ENCODE measurements at places on chromosomes 1 and 21.

GRCh38 chr21:44779417-44780136 is 22.0 kb downstream of the UBE2G2 start:
- DNase-seq = no peak

- DNase-seq = no peak
Observed at GRCh38 chr1:22444856-22445255, 6.8 kb upstream of the ZBTB40 start.

DNA sequence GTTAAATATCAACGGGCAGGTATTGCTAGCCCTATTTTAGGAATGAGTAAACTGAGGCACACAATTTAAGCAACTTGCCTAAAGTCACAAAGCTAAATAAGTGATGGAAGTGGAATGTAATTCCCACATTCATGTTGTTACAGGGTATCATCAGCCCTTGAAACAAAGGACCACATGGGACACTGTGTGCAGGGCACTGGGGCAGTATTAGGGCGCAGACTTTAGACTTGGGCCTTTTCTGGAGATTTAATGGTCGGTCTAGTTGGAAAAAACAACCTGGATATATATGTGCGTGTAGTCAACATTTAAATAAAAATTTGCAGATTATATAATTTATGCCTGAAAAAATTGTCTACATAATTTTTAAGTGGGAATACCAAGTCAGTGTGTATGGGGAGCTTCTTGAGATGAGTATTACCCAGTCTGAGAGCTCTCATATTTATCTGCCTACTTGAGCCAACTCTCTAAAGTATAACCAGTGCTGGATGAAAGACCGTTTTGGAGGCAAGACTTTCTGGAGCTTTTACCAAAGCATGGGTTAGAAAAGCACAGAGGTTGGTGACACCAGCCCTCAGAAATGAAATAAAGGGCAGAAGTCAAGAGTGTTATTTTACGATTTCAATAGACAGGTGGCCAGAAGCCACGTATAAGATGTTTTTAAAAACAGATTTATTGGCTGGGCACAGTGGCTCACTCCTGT is 1.6 kb downstream of the KDM1A start:
- no peak for DNase-seq

GRCh38 chr1:23908453-23909341 is 4.5 kb downstream of the CNR2 start:
- DNase-seq = no peak

DNA sequence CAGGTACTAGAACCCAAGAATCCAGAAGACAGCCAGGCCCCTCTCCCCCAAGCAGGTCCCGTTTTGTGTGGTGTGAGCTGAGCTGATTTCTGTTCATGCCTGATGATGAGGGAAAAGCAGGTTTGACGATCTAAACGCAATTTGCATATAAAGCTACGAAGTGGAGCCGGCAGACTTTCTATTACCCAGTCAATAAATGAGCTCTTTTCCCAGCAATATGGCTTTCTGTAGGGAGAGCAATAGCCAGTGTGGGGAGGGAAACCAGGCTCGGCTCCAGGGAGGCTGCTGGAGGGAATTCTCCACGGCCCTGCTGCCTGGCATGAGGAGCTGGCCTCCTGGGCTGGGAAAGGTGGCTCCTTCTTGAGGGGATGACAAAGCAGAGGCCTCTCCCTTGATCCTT is 140.7 kb upstream of the AJAP1 start:
- no peak for DNase-seq

DNA sequence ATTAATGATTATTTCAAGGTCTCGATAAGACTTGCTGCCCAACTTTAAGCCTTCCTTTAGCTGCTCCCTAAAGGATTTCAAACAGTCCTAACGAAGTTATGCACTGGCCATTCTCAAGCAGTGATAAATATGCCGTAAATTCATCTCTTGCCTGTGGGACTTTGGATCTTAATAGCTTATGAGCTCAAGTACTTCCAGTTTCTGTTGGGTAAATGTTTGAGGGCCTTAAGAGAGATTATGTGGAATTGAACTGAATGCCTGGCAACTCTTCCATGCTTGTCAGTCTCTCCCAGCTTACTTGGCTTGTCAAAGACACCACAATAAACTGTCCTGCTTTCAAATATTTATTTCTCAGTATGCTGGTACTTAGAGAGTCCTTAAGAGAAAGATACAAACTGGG is 3.5 kb upstream of the OR10J4 start:
- DNase-seq = no peak
